Stimulated activated CD8-positive, alpha-beta memory T cell treated with anti-CD3 and anti-CD28 coated beads, Interleukin-4, amount 100 ng/mL, for 24 hours (primary cell): ENCODE measurements at places on chromosomes 7 and 10.

GRCh38 chr10:71998840-71999194 lies 34.6 kb downstream of the CHST3 start:
- DNase-seq, result no peak

- no peak for DNase-seq
Observed at GRCh38 chr7:111074748-111075146, 16.2 kb upstream of the LRRN3 start.

- DNase-seq, result no peak
Observed at GRCh38 chr7:75658369-75658768, 80.4 kb downstream of the HIP1 start.

DNA sequence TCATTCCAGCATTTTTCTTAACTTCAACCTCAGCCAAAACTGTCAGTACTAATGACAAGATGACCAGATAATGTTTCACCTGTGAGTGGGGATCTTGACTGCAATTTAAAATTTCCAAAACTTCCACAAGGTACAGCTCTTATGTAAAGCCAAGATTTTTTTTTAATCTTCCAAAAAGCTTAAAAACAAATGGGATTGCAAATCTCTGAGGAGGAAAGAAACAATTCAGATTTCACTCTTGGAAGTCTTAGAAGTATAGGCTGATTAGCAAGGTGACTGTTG lies 90.2 kb downstream of the AGMO start:
- DNase-seq, result no peak

DNA sequence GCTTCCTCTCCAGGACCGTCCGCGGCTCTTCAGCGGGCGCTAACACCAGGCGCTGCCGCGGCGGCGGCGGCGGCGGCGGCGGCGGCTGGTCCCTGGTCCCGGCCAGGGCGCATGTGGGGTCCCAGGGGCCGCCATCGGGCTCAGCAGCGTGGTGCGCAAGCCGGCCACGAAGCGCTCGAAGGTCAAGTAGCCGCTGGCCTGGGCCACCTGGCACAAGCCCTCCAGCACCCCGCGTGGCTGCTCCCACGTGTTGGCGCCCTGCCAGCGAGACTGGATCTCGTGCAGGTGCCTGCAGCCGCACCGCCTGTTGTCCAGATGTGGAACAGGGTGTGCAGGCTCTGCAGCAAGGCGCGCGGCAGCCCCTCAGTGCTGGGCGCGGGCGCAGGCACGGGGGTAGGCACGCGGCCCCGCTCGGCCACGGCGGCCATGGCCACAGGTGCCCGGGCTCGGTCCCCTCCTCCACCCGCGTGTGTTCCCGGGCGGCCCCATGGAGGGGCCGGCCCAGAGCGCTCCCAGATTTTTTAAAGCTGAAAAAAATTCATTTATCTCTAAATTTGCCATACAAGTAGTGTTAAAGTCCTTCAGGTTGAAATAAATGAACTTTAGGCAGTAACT lies 884.2 kb upstream of the ZNF722 start:
- no peak for DNase-seq

DNA sequence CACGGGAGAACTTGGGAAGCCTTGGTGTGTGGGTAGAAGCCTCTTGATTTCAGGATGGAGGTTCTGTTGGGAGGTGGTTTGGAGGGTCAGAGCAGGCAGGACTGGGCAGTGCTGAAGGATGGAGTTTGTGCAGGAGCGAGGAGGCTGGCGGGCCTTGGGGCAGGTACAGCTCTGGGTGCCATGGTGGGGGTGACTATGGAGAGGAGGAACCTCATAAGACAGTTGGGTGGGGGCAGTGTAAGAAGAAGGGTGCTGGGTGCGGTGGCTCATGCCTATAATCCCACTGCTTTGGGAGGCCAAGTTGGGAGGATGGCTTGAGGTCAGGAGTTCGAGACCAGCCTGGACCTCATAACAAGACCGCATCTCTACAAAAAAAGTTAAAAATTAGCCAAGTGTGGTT lies 54.7 kb upstream of the GTF2IRD1 start:
- DNase-seq, result no peak
